ENCODE measurements at places on chromosomes 3 and 15.

- DNase-seq, result peak; percentile 75
Measured at GRCh38 chr3:7682822-7683229, 818.8 kb upstream of the LMCD1 start.

DNA sequence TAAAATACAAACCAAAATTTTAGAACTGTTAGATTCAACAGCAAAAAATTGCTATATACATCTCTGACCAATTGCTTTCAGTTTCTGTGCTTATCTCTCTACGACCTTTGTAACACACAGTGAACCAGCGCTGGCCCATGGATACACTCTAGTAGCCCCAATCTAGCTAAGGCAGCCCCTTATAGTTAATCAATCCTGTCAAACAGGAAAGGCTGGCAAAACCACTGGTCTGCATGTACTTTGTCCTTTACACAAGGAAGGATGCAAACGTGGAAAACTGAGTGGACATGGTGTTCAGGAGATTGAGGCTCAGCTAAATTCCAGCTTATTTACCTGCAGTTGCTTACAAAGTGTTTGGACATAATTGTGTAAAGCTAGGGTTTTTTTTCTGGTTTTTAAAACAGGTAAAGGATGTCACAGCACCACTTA lies 25.9 kb downstream of the ADGRG7 start:
- no peak for DNase-seq

GRCh38 chr3:113166357-113166718 lies 45.0 kb upstream of the BOC start:
- DNase-seq, result no peak

DNA sequence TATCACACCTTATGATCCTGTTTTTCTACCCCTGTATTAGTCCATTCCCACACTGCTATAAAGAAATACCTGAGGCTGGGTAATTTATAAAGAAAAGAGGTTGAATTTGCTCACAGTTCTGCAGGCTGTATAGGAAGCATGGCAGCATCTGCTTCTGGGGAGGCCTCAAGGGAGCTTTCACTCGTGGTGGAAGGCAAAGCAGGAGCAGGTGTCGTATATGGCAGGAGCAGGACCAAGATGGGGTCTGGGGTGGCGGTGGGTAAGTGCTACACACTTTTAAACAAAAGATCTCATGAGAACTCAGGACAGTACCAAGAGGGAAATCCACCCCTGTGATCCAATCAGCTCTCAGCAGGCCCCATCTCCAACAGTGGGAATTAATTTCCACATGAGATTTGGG lies 15.4 kb upstream of the SCAP start:
- no peak for DNase-seq

GRCh38 chr15:33309602-33310276 lies 1.0 kb upstream of the RYR3 start:
- no peak for DNase-seq

GRCh38 chr3:187669675-187670504 lies at the start of gene SST:
TSS of gene SST (minus strand) at chr3:187670394. CDS start at chr3:187670291, 103 bp downstream.
- DNase-seq, result peak; percentile 50

DNA sequence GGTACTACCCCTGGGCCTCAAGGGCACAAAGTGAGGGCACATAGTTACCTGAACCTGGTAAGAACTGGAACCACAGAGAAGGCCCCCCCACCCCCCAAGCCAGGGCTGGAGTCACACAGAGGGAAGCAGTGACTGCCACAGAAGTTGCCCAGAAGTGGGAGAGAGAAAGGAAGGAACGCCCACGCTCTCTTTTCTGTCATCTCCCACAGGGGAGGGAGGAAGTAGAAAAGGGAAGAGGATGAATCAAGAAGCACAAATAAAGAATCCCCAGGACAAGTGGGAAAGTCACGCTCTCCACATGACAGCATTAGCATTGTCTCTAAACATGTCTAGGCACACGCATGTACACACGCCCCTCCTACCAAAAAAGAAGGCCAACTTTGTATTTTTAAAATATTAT lies 114.7 kb upstream of the FRMD4B start:
- no peak for DNase-seq

GRCh38 chr15:69561071-69561784 lies 108.6 kb downstream of the RPLP1 start:
- DNase-seq, result no peak

DNA sequence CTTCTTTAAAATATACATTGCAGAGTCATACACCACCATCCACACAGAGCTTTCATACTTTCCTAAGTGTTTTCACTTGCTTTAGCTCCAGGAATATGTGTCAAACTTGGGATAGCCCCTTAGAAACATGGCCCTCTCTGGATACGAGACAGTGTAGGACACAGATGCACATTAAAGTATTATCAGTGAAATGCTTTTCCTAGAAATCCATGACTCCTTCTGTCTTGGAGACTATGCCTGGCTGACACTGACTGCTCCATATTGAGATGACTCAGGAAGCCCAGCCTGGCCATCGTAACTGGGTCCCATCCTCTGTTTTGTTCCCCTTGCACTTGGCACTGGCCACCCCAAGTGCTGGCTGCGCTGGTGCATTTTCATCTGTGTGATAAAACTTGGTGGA lies 204.8 kb downstream of the PDZRN3 start:
- DNase-seq, result no peak

GRCh38 chr3:139111392-139112229 lies 66.9 kb upstream of the PRR23C start:
- peak; percentile 67 for DNase-seq

DNA sequence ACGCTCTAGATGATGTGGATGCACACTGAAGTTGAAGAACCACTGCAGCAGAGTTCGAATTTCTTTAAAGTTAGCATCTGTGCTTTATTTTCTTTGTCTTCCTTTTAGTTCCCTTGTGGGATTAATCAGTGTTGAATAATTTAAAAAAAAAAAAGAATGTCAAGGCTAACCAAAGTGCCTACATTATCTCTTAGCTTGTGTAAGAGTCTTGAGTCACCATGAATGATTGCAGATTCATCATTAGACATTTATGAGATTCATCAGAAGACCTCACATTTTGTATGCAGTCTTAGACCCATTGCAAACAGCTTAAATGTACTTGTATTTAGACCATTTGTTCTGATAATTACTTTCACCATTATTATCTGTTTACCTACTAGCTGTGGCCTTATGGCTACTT lies 182.2 kb downstream of the FNDC3B start:
- DNase-seq, result peak; percentile 89

- DNase-seq, result no peak
Measured at GRCh38 chr15:25055356-25056068, 100.7 kb downstream of the SNRPN start.

DNA sequence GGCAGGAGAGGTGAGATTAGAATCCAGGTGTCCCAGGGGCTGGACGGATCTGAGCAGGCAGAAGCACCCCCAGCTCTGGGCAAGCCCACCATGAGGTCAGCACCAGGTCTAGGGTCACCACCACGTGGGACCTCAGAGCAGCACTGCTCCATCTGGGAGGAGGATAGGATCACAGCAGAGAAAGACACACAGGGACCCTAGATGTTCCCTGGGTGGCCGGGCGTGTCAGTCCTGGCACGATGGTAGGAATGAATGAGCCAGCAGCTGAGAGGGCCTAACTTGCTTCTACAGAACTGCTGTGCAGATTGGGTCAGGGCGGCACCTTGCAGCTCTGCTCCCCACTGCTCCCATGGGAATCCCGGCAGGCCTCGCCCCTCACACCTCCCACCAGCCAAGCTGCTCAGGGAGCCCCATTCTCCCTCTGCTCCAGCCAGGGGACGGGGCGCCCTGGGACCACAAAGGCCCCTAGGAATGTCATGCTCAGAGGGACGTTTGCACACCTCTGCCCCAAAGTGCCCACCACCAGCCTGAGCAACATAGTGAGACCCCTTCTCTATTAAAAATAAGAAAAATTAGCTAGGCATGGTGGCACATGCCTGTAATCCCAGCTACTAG lies 66.3 kb downstream of the ZNF445 start:
- no peak for DNase-seq

- DNase-seq, result peak; percentile 34
Measured at GRCh38 chr15:39587096-39587721, 6.3 kb downstream of the THBS1 start.

DNA sequence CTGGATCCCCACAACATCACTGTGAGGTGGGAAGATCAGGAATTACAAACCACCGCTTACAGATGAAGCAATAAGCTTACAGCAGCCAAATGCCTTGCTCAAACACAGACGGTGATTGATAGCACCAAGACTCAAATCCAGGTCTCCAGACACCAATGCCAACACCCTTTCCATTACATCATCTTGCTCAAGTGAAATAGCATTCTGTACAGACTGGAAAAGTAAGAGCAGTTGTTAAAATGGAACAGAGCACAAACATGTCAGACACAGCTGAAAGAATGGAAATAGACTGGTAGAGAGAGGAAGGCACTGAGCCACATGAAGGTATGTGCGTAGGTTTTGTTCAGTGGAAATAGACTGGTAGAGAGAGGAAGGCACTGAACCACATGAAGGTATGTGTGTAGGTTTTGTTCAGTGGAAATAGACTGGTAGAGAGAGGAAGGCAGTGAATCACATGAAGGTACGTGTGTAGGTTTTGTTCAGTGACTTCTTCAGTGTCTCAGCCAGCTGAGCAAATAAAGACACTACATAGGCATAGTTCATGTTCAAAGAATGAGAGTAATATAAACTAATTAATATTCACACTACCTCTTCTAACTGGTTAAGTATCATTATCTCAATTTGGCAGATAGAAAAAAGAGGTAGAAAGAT lies 15.6 kb downstream of the CLDN1 start:
- DNase-seq, result peak; percentile 57

- peak; percentile 30 for DNase-seq
Measured at GRCh38 chr3:61613666-61614065, 52.3 kb downstream of the PTPRG start.

- peak; percentile 42 for DNase-seq
Measured at GRCh38 chr3:191051037-191051436, 148.0 kb upstream of the OSTN start.

- DNase-seq, result peak; percentile 39
Measured at GRCh38 chr3:53109190-53109589, 21.0 kb downstream of the RFT1 start.

Data from fibroblast of villous mesenchyme (primary cell).